Inflammatory macrophage (primary cell): ENCODE measurements at places on chromosomes 4 and X.

DNA sequence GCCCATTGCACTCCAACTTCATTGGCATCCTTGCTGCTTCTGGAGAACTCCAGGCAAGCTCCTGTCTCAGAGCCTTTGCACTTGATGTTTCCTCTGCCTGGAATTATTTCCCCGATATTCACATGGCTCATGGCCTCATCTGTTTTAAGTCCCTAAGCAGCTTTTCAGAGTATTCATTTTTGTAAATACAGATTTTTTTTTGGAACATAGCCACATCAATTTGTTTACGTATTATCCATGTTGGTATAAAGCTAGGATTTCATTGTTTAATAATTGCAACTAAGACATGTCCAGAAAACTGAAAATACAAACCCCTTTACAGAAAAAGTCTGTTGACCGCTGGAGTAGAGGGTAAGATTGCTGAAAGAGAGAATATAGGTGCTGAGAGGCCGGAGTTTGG is 142.0 kb downstream of the CAMK2D start:
- no peak for DNase-seq

DNA sequence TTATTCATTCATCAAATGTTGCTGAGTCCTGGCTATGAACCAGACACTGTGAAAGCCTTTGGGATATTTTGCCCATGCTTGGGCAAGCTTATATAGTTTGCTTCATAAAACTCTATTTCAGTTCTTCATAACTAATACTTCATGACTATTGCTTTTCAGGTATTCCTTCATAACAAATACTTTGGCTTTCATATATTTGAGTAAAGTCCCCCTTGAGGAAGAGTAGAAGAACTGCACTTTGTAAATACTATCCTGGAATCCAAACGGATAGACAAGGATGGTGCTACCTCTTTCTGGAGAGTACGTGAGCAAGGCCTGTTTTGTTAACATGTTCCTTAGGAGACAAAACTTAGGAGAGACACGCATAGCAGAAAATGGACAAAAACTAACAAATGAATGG is 1.7 kb upstream of the AFP start:
- no peak for DNase-seq

DNA sequence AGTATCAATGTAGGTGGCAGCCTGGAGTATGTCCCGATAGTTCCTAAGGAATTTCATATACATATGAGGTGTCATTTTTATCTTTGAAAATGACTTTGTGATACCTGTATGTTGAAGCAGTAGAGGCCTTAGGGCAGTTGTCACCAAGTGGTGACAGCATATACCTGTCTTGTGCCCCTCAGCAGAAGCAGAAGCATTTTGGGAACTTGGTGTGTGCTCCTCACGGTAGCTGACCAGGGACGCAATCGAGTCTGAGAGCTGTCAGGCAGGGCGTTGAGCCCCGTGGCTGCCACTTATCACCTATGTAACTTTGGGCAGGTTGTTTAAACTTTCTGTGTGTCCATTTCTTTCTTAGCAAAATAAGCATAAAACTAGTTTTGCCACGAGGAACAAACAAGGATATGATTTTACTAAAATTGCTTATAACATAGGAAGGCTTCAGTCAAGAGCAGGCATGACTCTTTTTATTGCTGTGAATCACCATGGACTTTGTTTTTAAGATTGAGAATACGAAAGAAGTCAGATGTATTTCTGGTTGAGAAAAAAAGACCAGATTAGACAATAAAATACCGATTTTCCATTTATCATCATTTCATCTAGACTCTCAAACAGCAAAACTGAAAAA is 161.5 kb downstream of the CPE start:
- DNase-seq = no peak

GRCh38 chr4:169256856-169257761 is 13.6 kb downstream of the SH3RF1 start:
- no peak for DNase-seq

GRCh38 chrX:14673764-14674163 is 144.4 kb downstream of the GLRA2 start:
- no peak for DNase-seq

DNA sequence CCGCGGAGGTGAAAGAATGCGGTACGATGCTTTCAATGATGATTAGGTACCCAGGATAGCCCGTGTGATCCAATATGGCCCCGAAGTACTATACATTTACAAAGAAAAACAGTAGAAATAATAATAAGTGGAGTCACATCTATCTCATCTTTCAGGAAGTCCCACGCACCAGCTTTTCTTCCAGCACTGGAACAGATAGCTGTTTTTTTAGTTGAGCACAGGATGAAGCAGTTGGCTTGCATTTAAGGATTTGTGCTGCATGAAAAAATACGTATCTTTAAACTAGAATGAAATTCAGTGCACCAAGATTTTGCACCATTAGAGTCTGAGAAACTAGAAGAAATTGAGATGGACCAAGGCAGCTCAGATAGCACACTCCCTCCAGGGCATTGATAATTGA is 44.1 kb downstream of the SMIM20 start:
- DNase-seq = no peak
